ENCODE measurements at places on chromosomes 6 and 20.

- DNase-seq: no peak
Measured at GRCh38 chr6:43302126-43302525, 4.1 kb downstream of the SLC22A7 start.

- DNase-seq: no peak
Measured at GRCh38 chr6:5749651-5750215, 257.0 kb downstream of the NRN1 start.

DNA sequence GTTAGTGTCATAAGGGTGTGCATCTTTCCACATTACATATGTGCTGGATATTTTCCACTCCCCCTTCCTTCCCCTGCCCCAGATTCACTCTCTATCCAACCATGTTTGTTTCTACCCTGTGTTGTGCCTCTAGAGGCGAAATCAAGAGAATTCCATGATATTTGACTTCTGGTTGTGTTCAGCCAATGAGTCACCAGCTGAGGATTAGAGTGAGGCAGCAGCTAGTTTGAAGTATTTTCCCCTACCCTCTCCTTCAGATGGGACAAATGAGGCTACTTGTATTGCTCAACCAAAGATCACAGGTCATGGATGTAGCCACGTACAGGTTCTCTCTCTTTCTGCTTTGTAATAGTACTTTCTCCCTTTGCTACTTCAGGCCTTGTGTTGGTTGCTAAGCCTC is 24.5 kb upstream of the OR2J2 start:
- DNase-seq: no peak

GRCh38 chr20:32709632-32710121 is 33.6 kb downstream of the COMMD7 start:
- DNase-seq: no peak

DNA sequence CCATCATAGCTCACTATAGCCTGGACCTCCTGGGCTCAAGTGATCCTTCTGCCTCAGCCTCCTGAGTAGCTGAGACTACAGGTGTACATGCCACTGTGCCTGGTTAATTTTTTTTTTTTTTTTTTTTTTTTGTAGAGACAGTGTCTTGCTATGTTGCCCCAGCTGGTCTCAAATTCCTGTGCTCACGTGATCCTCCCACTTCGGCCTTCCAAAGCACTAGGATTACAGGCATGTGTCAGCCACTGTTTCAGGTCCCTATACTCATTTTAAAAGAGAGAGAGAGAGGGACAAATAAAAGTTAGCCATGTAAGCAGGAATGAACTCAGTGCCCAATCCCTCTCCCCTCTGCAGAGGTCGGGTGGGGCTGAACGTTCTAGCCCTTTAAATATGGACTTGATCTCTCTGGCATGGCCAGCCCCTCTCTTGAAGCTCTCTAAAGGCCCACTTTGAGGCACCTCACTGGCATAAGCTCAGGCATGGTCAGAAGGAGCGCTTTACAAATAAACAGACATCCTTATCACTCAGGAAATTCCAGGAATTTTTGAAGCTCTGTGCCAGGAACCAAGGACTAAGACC is 9.0 kb upstream of the SERPINB1 start:
- DNase-seq: no peak

DNA sequence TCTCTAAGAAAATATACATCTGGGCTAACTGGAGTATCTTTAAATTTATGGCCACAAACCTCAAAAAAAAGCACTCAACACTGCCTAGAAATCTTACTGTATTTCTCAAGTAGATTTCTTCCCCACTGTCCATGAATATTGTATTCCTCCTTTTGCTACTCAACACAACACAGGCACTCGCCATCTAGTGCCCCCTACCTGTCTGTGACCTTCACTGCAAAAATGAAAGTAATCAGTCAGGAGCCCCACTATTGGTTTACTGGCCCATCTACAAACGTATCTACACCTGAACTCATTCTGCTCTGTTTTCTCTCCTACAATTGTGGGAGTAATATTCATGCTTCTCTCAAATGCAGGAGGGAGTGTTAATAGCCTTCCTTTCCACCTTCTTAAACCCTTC is 58.3 kb downstream of the LY86 start:
- DNase-seq: no peak

DNA sequence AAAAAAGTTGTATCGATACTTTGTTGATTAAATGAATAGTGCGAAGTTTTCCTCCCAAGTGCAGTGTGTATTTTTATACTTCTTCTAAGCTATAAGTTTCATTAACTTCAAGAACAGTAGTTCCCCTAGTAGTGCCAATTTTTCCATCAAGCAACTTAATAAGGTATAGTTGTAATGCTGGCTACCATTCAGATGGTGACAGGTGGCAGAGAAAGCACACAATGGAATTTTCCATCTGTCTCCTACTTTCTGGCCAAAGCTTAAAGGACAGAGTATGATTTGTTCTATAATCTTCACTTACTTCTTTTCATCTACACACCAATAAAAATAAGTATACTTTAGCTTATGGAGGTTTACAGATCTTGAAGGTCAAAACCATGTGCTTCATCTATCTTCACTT is 431.1 kb downstream of the NKAIN2 start:
- no peak for DNase-seq

GRCh38 chr6:33433544-33434191 is 13.8 kb downstream of the SYNGAP1 start:
- DNase-seq: no peak

DNA sequence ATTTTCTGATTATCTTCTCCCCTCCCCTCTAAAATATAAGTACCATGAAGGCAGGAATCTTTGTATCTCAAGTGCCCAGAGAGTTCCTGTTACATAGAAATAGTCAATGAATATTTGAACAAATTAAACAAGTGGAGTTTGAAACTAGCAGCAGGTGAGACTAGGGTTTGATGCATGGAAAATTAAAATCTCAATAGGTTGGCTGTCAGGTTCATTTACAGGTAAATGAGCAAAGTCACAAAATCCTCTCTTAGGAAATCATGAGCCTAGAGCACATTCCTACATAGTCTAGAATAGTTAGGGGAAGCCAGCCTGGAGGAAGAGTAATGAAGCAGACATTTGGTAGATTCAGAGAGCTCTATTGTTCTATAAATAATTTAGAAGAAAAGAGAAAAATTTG is 140.4 kb downstream of the HS3ST5 start:
- no peak for DNase-seq

GRCh38 chr6:96575359-96575758 is 12.4 kb downstream of the FHL5 start:
- no peak for DNase-seq

- no peak for DNase-seq
Measured at GRCh38 chr6:104527761-104528415, 331.8 kb downstream of the HACE1 start.

DNA sequence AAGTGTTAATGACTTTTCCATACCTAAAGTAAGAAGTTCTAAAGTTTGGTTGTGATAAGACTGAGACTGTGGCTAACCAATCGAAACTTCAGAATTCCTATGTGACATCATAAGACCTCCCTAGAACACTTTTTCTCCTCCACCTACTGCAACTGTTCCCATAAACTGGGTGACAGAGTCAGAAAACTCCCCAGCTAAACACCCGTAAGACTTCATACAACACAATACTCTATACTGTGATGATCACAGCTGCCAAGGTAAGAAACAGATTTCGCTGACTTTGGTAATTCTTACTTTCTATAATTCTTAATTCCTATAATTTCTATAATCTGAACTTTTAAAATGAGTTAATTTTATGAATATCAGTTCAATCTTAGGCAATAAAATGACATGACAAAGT is at the start of gene PLN:
Gene PLN (plus strand): TSS at position 161 of the 400 bp plus-strand sequence. CDS start 10,626 bp downstream, outside the sequence.
- DNase-seq: no peak

GRCh38 chr6:16371401-16371800 is 133.0 kb downstream of the GMPR start:
- no peak for DNase-seq

- DNase-seq: no peak
Measured at GRCh38 chr6:28597924-28598722, 72.4 kb downstream of the GPX5 start.

- DNase-seq: no peak
Measured at GRCh38 chr6:107871016-107871415, 46.9 kb upstream of the SCML4 start.

GRCh38 chr6:14499841-14500240 is 382.3 kb downstream of the CD83 start:
- no peak for DNase-seq

- no peak for DNase-seq
Measured at GRCh38 chr6:16592223-16592911, 168.9 kb downstream of the ATXN1 start.

DNA sequence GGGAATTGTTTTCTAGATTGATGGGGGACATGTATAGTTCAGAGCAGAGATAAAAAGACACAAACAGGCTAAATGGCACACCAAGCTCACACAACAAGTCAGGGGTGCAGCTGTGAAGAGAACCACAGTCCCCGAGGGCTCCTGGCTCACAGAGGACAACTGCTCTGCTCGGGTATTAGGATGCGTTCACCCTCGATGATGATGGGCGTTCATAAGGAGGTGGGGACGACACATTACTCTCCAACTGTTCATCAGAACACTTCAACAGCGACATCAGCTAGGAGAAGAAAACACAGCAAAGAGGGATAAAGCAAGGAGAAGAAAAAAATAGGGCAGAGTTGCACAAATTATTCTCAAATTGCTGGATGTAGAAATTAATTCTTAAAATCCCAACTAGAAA is 174.8 kb upstream of the RREB1 start:
- no peak for DNase-seq

GRCh38 chr6:73566954-73567591 is 46.2 kb upstream of the EEF1A1 start:
- no peak for DNase-seq

GRCh38 chr20:32966881-32967781 is 37.1 kb downstream of the SUN5 start:
- DNase-seq: peak; percentile 24

DNA sequence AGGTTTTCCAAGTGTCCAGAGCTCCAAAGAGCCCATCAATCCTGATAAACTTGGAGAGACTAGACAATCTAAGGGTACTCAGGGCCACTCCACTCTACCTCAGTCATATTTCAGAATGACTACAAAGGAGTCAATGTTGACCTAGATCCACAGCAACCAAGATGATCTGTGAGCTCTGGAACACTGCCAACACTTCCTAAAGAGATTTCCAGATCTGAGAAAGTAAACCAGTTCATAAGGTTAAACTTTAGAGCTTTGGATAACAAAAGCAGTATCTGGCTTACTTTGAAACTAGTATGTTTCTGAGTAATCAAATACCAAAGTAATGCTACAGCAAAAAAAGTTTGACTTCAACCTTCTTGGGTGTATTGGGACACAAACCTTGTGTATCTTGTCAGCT is 122.7 kb downstream of the BTBD9 start:
- DNase-seq: no peak

- no peak for DNase-seq
Measured at GRCh38 chr6:27081931-27082330, 165.6 kb upstream of the PRSS16 start.

- DNase-seq: peak; percentile 46
Measured at GRCh38 chr6:154605178-154605881, 94.8 kb upstream of the CNKSR3 start.

DNA sequence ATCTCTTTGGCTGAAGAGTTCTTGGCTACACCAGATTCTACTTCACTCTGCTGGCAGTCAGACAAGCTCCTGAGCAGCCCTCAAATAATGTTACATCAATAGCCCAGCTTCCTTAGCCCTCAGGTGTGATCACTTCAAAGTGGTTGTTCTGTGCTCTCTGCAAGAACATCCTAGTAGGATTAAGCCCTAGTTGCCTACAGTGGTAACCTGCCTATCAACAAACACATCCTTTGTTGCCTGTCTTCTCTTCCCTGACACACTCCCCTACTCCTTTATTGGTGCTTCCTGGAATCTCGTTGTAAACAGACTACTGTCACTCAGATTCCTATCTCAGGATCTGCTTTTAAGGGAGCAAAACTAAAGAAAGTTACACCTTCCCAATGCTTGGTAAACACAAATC is 45.1 kb upstream of the TASP1 start:
- no peak for DNase-seq
